Activated CD4-positive, alpha-beta T cell treated with anti-CD3 and anti-CD28 coated beads, Interleukin-2, amount 50 U/mL, for 1 hour (primary cell): ENCODE measurements at places on chromosomes 12 and 14.
A peak's percentile ranks its signal among the peaks of the same experiment; 100 is the strongest.

DNA sequence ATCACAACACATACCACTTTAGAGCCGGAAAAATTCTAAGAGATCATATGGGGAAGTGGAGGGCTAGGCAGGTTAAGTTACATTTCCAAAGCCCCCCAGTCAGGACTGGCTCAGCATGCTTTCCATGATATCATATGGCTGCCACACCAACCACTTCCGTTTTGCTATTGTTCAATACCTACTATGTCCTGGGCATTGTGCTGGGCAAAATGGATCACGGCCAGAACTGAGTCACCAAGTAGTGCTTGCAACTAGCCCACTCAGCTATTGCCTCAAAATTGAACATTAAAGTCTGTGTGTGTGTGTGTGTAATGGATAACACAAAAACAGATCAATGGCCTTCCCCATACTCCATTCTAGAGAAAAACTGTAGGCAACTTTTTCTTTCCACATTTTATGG lies 22.7 kb downstream of the WIF1 start:
- no peak for DNase-seq

DNA sequence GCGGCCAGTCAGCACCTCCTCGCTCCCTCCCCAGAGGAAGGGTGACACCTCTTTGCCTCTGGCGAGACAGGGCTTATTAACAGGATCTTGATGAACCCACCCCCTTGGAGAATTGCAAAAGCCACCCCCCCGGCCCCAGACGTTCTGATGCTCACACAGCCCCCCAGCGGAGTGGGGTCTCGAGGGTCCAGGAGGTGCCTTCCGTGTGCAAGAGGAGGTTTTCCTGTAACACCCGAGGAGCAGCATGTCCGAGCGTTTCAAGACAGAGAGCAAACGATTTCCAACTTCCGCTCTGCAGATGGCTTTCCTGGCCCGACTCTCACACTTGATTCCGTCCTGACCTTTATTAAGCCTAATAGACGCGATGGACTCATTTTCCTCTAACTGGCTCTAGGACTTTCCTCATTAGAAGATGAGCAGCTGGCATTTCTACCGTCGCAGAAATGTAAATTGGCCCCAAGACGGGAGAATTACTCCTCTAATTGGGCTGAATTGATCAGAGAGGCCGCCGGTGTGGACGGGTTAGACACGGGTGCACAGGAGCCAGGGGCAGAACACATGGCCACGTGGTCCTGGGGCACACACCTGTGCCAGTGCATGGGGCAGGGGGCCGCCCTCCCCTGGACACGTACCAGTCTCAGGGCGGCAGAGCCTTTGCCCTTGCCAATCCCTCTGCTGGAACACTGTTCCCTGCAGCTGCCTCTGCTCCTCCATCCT lies 84.4 kb downstream of the NOC4L start:
- DNase-seq, result no peak

DNA sequence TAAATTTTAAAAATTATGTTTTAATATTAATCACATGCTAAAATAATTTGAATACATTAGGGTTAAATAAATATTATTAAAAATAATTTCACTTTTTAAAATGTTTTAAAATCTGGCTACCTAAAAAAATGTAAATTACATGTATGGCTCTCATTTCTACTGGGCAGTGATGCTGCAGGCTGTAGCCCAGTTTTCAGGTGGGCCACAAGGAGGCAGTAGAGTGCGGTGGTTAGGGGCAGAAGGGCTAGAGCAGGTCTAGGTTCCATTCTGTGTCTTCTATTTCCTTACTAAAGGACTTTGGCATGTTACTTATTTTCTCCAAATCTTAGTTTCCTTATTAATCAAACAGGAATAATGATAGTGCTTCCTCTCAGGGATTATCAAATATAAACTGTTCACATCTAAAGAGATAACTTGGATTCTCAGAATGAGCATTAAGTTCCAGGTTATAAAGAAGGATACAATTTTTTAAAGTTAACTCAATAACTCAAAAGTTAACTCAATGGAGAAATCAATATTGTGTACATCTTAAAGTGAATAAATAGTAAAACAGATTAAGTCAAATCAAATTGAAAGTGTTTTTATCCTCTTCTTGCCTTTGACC lies 54.9 kb upstream of the OVCH1 start:
- DNase-seq, result peak; percentile 62

DNA sequence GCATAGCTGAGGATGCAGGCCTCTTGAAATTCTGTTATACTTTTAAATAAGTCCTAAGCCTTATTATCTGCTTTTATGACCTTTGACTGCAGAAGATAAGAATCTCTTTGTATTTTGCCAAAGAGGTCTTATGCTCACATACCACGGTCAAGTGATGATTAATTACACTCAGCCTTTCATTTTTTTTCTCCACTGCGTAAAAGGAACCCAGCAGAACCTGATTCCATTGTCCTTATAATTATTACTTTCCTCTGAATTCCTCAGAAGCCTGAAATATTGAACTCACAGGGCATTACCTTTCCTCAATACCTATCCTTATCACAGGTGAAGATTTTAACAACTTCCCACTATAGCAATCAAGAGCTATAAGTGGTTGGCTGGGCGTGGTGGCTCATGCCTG lies 498.7 kb upstream of the RPL10L start:
- no peak for DNase-seq
